ENCODE measurements at places on chromosomes 5 and 9. TPM values are rescaled to one million over a fixed set of nuclear protein-coding genes. Genes with fewer than 3 reads are reported as not detected.

Gene PAIP1
- 58.8 TPM for total RNA-seq

Gene SAXO1
- total RNA-seq = not detected

Gene PCDHGA1
- 0.59 TPM for total RNA-seq

Gene LOX
- total RNA-seq = 26.4 TPM

Gene CDC20B
- total RNA-seq = not detected
